ENCODE measurements at places on chromosomes 12 and 14.

GRCh38 chr14:77561881-77562280, 54.6 kb downstream of the SPTLC2 start:
- DNase-seq: no peak

DNA sequence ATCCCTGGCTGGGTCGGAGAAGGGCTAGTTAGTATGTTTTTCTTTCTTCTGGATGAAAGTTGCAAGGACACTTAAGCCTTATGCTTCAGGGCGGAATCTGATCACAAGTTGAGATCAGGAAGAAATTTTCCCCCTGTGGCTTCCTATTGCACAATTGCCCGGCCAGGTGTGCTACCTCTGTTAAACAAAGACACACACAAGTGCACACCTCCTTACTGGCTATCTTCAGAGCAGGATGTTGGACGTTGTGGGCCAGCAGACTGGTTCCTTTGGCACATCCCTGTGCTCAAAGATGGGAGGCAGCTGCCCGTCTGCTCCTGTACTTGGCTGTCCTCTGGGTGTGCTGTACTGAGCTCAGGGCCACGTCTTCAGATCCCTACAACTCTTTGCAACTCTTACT, 19.1 kb downstream of the ETV6 start:
- no peak for DNase-seq

- no peak for DNase-seq
Observed at GRCh38 chr14:101441710-101442109, 119.6 kb upstream of the DIO3 start.

- no peak for DNase-seq
Observed at GRCh38 chr14:55904086-55904485, 214.1 kb upstream of the PELI2 start.

- no peak for DNase-seq
Observed at GRCh38 chr12:12387501-12387900, 30.6 kb downstream of the BORCS5 start.

- peak; percentile 23 for DNase-seq
Observed at GRCh38 chr14:100709289-100710284, 17.1 kb upstream of the DLK1 start.

GRCh38 chr12:22018860-22019259, 27.2 kb upstream of the CMAS start:
- no peak for DNase-seq

DNA sequence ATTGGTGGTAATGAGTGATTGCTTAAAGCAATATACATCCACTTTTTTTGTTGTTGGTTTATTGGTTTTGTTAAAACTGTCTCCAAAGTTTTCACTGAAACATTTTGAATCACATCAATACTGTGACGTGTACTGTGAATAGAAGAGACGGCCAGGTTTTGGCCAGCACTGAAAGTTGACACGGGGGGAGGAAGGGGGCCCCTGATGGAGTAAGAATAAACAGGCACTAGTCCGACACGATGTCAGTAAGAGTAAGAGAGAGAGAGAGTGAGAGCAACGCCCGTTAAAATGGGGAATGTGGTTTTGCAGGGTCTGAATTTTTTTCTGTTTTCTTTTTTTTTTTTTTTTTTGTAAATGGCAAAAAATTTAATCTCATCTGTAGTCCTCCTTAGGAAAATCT, 14.7 kb downstream of the PEBP1 start:
- DNase-seq: no peak

DNA sequence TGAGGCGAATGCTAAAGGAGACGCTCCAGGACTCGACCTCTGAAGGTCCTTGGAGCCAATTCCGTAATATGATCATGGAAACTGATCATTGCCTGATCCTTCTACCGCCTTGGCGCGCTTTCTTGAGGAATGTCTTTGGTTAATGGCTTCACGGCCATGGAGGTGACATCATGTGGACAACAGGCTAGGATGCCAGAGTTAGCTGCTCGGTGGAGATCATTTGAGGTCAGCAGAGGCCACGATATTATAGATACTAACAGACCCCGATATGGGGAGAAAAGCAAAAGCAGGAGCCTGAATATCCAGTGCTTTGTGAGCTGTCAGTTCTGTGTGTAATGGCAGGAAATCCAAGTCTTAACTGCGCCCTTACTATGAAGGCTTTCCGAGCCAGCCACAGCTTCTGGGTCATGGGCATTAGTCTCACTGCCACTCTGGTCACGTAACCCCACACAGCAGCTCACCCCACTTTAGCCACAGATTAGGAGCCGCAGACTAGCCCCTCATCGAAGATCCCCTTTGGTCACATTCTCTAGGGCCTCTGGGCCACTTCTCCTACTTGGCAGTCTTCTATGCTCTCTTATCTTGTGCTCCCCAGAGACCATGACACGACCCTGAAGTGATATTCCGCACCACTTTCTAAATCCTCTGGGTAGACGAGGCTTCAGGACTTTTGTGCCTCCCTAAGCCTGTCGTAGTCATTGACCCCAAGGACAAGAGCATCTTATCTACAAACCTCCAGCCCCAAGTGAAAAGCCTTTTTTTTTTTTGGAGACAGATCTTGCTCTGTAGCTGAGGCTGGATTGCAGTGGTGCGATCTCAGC, 724 bp upstream of the CS start:
- no peak for DNase-seq

DNA sequence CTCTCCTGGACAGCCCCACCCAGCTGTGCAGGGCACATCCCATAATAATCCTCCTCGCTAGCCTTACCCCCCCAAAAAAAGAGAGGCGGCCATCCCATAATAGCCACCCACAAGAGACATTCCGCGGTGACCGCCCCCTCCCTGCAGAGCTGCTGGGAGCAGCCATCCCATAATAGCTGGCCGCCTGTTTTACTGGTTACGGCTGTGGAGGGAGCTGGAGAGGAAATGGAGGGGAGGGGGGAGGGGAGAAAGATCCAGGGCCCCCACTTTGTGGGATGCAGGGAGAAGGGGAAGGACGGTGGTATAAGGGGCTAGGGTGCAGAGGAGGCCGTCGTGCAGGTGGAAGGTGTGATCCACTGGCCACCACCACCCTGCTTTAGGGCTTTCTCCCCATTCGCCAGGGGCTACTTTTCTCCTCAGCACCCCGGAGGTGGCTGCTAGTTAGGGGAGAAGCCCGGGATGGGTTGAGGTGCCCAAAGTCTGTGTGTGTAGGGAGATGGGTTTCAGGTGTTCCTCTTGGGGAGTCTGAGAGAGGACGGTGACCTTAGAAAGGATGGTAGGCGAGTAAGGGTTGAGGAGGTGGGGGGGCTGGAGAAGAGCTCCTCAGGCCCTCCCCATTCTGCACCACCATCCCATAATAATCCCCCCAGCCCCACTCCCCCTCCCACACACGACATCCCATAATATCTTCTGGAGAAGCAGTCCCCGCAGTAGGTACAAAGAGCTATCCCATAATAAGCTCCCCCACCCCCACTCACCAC, 6.0 kb upstream of the CHD4 start:
- no peak for DNase-seq

GRCh38 chr12:49094975-49095365, 369 bp upstream of the DHH start:
- DNase-seq: no peak

GRCh38 chr12:122312926-122313325, 46.6 kb upstream of the VPS33A start:
- DNase-seq: no peak

- no peak for DNase-seq
Observed at GRCh38 chr12:41681898-41682297, 462.8 kb downstream of the GXYLT1 start.

DNA sequence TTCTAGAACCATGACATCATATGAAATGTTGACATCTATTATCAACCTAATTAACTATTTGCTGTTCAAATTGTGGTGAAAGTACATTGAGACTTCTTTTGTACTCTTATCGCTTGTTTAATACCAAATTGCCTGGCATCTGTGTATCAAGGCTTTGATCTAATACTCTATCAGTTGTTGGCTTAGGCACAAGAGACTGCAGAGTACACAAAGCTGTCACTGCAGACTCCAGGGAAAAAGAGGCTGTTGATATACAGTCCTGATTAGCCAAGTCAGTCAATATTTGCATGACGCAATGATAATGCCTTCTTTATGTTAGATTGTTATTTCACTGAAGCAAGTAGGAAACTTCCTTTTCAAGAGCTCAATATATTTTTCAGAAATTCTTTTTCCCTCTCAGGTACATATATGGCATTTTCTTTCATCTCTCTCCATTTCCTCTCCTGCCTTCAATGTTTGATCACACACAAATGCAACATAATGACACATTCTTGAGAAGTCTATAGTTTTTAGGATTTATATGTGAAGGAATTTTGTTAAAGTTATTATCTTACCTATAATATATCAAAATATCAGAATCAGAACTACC, 32.3 kb upstream of the PTCSC3 start:
- no peak for DNase-seq

DNA sequence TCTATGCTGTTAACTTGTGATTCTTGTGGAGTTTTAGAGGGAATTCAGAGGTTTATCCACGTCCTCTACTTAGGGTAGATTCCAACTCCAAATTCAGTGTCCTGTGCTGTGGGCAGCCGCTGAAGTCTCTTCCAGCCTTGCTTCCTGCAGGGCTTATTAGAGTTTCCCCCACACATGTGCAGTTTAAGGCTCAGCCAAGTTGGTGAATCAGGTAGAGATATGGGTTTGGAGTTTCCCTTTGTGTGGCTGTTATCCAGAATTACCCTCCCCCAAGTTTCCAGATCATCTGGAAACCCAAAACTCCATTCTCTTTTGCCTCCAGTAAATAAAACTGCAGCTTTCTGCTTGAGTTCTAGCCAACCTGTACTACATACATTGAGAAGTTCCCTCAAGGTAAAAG, 853.7 kb downstream of the GALC start:
- no peak for DNase-seq

DNA sequence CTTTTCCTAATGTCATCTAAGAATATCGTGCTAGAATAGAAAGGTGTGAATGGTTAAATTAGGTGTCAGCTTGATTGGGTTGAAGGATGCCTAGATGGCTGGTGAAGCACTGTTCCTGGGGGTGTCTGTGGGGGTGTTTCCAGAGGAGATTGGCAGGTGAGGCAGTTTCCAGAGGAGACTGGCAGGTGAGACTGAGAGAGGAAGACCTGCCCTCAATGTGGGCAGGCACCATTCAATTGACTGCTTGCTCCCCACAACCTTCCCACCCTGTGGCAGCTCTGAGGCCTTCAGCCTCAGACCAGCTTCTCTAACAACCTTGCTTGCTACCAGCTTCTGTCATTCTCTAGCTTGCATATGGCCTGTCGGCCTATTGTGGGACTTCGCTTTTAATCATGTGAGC, 9.2 kb downstream of the RNASE9 start:
- DNase-seq: no peak

DNA sequence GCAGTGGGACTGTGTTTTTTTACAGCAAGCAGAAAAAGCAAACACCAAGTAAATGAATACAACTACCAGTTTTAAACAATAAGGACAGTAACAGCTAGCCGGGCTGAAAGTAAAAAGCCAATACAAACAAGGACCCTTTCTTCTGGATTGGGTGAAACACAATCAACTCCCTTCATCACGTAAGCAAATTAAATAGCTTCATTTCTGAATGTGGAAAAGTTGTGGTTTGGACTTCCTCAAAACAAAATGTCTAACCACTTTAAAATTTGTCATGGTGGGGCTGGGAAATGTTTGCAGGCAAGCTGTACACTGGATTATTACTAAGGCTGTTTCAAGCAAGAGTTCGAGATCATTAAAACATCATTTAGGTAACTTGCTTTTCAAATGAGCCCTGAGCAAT, 47.4 kb downstream of the TCHP start:
- no peak for DNase-seq

DNA sequence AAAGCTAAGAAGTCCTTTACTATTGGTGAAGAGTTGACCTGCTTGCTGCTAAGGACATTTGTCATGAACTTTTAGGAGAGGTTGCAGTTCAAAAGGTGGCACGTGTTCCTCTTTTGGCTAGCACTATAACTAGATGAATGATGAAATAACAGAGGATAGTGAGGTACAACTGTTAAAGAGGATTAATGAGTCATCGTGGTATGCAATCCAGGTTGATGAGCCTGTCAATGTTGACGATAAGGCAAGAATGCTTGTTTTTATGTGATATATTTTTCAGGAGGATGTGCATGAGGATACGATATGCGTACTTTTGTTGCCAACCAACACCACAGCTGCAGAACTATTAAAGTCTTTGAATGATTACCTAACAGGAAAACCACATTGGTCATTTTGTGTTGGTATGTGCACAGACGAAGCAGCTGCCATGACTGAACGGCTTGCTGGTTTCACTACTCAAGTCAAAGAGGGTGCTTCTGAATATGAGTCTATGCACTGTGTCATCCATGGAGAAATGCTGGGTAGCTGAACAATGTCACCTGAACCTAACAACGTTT, 10.6 kb downstream of the CEP128 start:
- no peak for DNase-seq

- DNase-seq: no peak
Observed at GRCh38 chr12:88985631-88986030, 366.7 kb downstream of the DUSP6 start.

- DNase-seq: no peak
Observed at GRCh38 chr12:30898846-30899245, 27.7 kb upstream of the TSPAN11 start.

- no peak for DNase-seq
Observed at GRCh38 chr12:15443050-15443449, 120.7 kb downstream of the PTPRO start.

DNA sequence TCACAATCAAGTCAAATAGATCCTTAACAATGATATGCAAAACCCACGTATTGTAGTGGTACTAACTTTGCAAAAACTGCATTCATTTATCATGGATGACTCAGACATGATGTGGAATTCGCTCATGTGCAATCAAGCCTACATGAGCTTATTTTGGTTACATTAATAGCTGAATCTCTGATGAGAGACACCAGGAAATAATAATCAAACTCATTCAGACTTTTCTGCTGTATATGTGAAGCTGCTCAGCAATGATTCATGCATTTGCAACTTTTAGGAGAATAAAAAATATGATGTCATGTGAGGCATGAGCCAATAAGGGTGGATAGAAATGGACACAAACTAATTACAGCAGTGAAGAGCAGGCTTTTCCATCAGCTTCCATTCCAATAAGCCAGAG, 1075.8 kb upstream of the TMEM132C start:
- DNase-seq: no peak

GRCh38 chr14:72902801-72903530, 9.1 kb upstream of the DPF3 start:
- no peak for DNase-seq

GRCh38 chr12:94053676-94054075, 94.7 kb upstream of the PLXNC1 start:
- DNase-seq: no peak

DNA sequence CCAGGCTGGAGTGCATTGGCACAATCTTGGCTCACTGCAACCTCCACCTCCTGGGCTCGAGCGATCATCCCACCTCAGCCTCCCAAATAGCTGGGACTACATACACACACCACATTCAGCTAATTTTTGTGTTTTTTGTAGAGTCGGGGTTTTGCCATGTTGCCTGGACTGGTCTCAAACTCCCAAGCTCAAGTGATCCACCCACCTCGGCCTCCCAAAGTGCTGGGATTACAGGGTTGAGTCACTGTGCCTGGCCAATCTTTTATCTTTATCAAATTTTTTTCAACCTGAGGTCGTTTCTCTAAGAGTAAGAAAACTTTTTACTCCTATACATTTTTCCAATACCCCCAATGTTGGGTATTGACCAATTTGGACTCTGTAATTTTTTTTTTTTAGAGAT, 40.0 kb upstream of the NAP1L1 start:
- DNase-seq: no peak

- DNase-seq: no peak
Observed at GRCh38 chr14:24713404-24713803, 79.4 kb upstream of the GZMB start.

GRCh38 chr12:104687823-104688573, 231.2 kb downstream of the CHST11 start:
- DNase-seq: peak; percentile 27

- no peak for DNase-seq
Observed at GRCh38 chr12:63990828-63991547, 146.5 kb downstream of the SRGAP1 start.

All from activated CD8-positive, alpha-beta memory T cell treated with anti-CD3 and anti-CD28 coated beads, Interleukin-2, amount 50 U/mL, for 4 hours (primary cell).